MCF 10A (cell line): ENCODE measurements at places on chromosomes 12 and 14. TPM values are rescaled to one million over a fixed set of nuclear protein-coding genes. Genes with fewer than 3 reads are reported as not detected.

MGP gene
- total RNA-seq = 1.3 and 4.8 TPM in 2 replicates

CISTR gene
- total RNA-seq = not detected in 2 replicates

- peak; percentile 18 for DNase-seq
These were observed 490 bp downstream of the PRORP start for GRCh38 chr14:35122696-35123387.

SLCO1A2 gene
- total RNA-seq = not detected in 2 replicates

MYRFL gene
- not detected in 2 replicates for total RNA-seq

PHLDA1 gene
- 183 and 203 TPM in 2 replicates for total RNA-seq

DNA sequence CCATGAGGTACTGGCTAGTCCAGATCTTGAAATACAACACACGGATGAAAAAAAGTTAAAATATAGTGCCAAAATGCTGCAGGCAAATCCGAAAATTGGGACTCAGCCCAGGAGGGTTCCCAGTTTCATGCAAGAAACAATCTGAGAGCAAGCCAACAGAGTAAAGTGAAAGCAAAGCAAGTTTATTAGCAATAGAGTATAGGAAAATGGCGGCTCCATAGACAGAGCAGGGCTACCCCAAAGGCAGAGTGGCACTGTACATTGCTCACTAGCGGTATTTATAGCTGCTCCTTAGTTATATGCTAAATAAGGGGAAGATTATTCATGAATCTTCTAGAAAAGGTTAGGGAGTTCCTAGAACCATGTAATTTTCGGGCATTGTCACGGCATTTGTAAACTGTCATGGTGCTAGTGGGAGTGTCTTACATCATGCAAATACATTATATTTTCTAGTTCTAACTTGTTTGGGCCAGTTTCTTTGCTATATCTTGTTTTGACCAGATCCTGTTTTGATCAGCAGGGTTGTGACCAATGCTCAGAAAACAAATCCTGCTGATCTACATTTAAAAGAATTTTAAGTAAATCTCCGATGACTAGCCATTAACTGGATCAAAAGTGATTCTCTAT, 29.1 kb downstream of the RECQL start:
- no peak for DNase-seq

KERA gene
- not detected in 2 replicates for total RNA-seq

DNA sequence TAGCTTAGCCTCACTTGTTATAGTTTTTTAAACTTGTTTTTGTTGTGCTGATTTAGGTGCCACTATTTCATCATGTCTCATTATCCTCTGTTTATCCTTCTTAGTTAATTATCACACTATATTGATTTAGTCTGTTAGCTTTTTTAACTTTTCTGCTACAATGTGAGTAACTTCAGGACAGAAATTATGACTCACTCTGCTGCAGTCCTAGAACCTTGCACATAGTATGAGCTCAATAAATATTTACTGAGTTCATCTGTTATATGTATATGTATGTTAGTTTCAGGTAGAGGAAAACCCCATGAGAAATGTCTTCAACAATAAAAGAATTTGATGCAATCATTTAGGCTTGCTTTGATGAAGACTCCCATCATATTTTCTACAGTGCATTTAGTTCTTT, 224.3 kb upstream of the NAV3 start:
- DNase-seq = no peak

DNA sequence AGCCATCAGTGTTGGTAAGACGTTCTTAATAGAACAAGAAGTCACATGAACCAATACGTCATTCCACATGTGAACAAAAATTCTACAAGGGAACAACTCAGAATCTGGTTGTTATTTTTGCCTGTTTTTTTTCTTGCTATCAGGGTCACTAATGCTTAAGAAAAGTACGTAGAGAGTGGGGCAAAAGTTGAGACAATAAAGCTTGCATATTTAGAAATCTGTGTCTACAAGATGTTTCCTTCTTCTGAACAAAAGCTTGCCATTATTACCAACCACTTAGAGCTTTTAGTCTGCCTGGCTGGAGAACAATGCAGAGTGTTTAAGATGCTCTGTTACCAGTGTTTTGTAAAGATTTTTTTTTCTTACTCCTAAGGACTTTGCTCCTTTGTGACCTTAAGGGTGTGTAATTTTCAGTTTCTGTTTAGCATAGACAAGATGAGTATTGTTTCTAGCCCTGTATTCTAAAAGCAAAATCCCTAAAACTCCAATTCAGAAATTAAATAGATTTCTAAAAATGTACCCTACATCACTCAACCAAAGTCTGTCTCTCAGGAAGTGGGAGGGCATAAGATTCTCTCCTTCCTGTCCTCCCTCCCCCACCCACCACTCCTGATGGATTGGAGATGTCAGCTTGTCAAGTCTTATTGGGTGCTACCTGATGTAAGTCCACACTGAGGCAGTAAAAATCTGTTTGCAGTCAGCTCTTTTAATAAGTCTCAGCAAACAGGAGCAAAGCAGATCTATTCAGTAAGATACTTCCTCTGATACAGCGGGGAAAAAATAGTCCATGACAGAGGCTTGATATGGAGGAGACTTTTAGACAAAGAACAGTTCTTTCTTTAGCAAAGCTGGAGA, 267.6 kb downstream of the GRIN2B start:
- DNase-seq = no peak

DNA sequence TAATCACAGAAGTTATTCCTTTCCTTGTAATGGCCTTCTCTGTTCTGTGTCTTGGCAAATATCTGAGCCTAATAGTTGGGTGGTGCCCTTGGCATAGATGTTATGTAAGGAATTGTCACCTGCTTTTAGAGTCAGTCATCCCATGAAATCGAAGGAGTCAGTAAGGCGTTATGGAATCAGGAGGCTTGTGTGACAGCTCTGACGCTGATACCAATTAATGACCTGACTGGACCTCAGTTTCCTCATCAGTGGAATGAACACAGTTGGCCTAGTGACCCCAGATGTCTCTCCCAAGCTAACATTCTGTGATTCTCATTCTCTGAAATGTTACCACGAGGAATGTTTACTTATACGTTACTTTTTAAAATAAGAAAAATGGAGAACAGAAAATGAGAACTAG, 32.1 kb downstream of the TXNRD1 start:
- DNase-seq = no peak

LRP1-AS gene
- not detected in 2 replicates for total RNA-seq

TUNAR gene
- total RNA-seq = not detected in 2 replicates

- peak; percentile 0 for DNase-seq
These were observed 404.2 kb downstream of the GLT1D1 start for GRCh38 chr12:129257524-129257923.

DLST gene
- total RNA-seq = 114 and 139 TPM in 2 replicates

CEP83 gene
- total RNA-seq = 24.2 and 28.1 TPM in 2 replicates

DNA sequence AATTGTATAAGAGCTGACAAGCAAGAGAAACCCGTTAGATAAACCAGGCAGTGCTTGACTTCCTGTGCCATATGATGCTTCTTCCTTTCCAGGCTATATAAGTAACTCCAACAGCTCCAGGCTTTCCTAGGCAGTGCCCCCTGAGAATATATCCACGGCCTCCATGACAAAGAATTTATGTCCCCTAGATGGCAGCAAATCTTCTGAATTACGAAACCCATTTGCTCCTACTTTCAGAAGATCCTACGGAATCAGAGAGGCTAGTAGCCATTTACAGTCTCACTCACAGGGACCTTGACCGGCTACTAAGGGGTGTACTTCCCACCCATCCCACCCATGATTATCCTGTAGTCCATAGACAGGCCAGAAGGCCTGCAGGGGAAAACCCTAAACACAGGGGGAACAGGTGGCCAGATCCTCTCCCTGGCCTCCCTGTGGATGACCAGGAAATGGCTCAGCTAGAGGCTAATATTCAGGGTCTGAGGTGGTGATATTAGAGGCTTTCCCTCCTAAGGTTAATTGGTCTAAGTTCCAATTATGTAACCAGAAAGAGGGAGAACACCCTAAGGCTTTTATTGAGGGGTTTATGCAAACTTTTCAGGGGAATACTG, 77.2 kb upstream of the DCD start:
- DNase-seq = peak; percentile 30

DNA sequence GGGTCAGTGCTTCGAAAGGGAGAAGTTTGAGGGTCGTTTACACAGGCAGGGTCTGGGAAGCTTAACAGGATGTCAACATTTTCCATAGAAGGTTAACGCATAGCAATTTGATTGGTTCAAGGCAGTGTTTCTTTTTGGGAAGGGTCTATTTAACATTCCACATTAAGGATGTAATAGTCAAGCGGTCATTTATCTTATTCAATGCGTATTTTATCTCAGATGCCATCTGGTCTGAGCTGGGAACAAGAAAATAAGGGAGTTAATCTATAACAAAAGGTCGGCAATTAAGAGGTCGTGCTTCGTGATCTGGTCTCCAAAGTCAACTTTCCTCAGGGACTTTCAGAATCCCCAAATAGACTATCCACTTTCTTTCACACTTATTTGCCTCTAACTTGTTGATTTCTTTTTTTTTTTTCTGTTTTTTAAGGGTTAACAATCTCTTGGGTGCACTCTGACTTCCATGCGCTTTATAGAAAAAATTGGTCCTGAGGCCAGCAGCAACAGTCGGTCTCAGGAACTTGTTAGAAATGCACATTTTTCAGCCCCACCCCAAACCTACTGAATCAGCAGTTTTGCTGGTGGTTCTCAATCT, 550 bp upstream of the RESF1 start:
- DNase-seq = no peak

PTPN21 gene
- total RNA-seq = 15.7 and 18.1 TPM in 2 replicates

STAT2 gene
- 61.2 and 101 TPM in 2 replicates for total RNA-seq

DNA sequence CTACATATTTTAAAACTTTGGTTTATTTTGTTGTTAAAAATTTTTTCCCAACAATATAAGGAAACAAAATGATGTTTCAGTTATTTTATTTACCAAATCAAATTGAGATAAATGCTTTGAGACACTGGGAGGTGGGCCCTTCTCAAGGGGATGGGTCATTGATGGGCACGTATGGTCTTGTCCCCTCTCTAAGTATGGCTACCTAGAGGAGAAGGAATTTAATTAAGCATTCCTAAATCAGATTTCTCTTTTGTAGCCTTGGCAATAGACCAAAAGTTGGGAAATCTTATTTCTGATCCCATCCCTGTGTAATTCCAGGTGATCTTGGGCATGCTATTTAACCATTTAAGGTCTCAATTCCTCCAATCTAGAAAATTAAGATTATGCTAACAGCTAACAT, 79.0 kb downstream of the SCN8A start:
- peak; percentile 23 for DNase-seq

GRCh38 chr12:54146506-54147145, 42.2 kb downstream of the SMUG1 start:
- DNase-seq = no peak

VASH1 gene
- total RNA-seq = 0.35 and 0.54 TPM in 2 replicates

GRCh38 chr12:97168804-97169203, 261.7 kb downstream of the NEDD1 start:
- DNase-seq = no peak

- no peak for DNase-seq
These were observed 557.7 kb downstream of the TRHDE start for GRCh38 chr12:72829838-72830237.

AICDA gene
- not detected in 2 replicates for total RNA-seq

GRCh38 chr14:55248411-55248810, 22.8 kb upstream of the FBXO34 start:
- DNase-seq = no peak

DNA sequence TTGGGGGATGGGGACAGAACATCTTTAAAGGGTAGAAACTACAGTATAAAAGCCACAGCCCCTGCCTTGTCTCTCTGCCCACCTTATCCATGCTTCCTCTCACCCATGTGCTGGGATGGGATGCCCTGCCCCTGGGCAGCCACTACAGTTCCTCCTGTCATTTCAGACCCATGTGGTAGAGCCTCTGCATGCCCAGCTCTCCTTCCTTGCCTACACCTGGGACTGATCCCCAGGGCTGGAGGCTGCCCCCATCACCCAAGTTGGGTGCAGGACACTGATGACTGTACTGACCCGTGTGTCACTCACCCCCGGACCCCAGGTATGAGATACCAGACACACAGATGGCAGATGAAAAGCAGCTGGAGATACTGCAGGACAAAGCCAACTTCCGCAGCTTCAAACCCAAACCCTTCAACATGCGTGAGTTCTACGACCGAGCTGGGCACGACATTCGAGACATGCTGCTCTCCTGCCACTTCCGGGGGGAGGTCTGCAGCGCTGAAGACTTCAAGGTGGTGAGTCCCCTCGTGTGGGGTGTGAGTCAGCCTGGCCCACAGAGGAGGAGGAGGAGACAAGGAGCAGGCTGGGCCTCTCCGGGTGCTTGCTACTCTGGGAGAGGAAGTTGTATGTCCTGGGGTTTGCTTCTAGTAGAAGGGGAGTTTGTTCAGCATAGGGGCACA, 2.2 kb downstream of the ASIC1 start:
- DNase-seq = no peak

DNA sequence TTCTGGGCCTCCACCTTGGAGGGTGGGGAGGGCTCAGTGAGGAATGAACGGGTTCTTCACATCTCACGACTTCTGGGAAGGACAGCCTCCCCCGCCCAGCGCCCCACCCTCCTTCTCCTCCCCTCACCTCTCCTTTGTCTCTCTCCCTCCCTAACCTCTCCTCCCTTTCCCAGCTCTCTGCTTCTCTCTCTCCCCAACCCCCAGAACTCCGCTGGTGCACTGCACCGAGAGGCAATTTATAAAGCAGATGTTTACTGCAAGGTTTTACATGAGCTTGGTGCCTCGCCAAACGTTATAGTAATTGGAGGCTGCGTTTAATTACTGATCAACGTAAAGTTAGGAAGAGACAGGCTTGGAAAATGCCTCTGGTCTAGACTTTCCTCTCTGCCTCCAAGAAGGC, 42.9 kb upstream of the FAM222A start:
- no peak for DNase-seq

GRCh38 chr12:6821591-6822425, at the start of gene GPR162:
TSS of gene GPR162 (plus strand) at chr12:6821821. CDS start at chr12:6823899, 2,078 bp downstream.
- no peak for DNase-seq

DNA sequence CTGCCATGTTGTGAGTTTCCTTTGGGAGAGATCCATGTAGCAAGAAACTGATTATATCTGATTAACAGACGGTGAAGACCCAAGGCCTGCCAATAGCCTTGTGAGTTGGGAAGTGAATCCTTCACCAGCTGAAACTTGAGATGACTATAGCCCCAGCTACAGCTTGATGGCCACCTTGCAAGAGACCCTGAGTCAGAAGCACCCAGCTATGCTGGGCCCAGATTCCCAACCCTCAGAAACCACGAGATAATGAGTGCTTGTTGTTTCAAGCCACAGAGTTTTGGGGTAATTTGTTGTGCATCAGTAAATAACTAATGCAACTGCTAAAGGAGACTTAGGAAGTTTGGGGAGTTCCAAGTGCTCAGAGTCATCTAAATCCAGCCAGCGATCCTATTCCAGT, 80.3 kb downstream of the AVPR1A start:
- DNase-seq = no peak

- DNase-seq = no peak
These were observed 133.4 kb upstream of the FGD4 start for GRCh38 chr12:32265951-32266350.

- DNase-seq = no peak
These were observed 89.8 kb downstream of the DICER1 start for GRCh38 chr14:95067526-95067925.

DNA sequence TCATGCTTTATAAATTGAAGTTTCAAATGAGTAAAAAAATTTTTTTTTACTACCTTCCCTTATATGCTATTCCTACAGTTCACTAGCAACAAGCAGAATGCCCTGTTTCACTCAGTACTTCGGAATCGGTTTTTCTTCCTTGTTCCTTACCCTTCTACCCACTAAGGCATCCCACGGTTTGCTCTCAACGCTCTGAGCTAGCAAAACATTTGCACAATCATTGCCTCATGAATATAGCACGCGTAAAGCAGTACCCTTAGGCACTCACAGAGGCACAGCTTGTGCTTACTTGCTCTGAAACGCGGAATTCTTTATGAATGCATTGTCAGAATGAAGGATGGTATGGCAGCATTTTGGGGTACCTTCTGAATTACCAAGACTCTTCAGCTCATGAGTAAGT, 45.0 kb downstream of the PPP1R13B start:
- peak; percentile 67 for DNase-seq
